ENCODE measurements at places on chromosomes 11 and 22.

DNA sequence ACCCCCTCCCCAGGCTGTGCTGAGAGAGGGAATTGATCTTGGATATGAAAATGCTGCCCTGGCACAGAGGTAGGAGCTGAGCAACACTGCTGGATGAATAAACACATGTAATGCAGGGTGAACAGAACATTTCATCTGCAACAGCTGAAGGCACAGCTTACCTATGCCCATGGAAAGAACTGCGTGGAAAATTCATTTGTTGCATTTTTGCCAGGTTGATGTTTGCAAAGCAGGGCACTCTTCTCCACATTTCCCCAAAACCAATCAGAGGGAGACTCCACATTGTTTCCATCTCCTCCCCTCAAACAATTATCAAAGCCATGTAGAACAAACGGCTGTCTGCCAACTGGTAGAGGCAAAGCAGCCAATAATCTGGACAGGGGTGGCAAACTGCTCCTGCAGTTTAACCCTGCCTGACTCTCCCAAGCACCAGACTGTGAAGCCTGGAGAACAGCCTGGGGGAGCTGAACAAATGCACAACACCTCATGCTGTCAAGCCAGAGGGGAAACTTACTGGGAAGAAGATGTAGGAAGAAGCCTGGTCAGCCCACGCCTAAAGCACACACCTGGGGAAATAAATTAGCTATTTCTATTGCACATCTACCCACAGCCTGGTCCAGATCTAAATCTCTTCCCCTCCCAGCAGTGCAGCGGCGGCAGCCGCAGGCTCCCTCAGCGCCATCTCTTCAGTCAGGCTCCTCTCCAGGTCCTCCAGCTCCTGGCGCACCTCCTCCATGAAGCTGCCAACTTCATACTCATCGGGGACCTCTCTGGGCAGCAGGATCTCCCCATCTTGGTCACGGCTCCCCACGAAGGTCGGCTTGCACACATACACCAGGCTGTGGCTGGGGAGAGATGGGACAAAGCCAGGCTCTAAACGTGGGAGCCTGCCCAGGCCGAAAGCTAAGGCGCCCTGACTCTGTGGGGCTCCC is 44.3 kb downstream of the DKK3 start:
- DNase-seq = peak; percentile 27

GRCh38 chr22:49725516-49725915 is 102.2 kb downstream of the BRD1 start:
- no peak for DNase-seq

GRCh38 chr11:126112547-126112946 is 49.9 kb upstream of the CDON start:
- DNase-seq = no peak

DNA sequence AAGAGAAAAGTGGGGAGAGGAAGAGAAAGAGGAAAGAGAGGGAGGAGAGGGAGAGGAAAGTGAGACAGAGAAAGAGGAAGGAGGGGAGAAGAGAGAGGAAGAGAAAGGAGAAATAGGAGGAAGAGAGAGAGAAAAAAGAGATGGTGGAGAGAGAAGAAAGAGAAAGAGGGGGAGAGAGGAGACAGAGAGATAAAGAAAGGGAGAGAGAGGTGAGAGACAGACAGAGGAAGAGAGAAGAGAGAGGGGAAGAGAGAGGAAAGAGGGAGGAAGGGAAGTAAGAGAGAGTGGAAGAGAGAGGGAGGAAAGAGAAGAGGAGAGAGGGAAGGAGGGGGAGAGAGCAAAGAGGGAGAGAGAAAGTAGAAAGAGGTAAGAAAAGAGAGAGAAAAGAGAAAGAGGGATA is 9.4 kb upstream of the SEZ6L start:
- no peak for DNase-seq

- DNase-seq = peak; percentile 21
Measured at GRCh38 chr22:40023341-40023841, 28.6 kb downstream of the FAM83F start.

DNA sequence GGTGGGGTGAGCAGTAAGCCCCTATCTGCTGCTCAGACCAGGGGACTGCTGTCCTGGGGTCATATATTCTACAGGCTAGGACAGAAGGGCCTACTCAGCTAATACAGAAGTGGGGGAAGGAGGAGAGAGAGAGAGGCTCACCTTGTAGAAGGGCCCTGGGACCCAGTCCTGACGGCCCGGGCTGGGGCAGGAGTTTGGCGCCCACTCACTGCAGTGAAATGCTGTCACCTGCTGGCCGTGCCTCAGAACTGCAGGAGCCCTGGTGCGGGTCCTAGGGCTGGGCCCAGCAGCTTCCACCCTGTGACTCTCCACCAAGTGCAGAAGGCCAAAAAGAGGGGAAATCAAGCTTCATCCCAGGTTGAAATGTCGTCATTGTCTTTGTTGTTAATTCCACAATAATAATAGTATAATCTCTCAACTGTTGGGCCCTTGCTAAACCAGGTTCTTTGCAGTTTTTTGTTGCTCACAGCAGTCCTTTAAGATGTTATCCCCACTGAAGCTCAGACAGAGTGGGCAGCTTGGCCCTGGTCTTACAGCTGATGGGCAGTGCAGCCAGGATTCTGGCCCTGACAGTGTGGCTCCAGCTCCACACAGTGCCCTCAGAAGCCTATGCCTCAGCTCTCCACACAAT is 29.6 kb downstream of the TRIM29 start:
- DNase-seq = peak; percentile 61

DNA sequence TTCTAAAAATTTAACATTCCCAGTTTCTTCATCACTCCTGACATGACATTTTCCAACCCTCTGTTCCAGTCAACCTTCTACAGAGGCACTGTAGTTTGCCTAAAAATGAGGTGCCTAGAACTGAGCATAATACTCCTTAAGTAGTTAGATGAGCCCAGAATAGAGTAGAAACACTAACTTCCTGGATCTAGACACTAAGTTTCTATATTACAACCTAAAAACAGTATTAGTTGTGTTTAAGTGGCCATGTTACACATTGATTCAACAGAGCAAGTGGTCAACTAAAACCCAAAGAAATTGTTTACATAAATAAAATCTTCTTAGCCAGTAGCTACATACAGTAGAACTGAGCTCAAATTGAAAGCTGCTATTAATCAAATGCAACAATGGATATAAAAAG is 1.3 kb downstream of the HPS5 start:
- DNase-seq = no peak

GRCh38 chr22:19201869-19202798 is 23.6 kb upstream of the SLC25A1 start:
- no peak for DNase-seq

GRCh38 chr11:40819230-40819629 is 640.2 kb downstream of the LRRC4C start:
- no peak for DNase-seq

DNA sequence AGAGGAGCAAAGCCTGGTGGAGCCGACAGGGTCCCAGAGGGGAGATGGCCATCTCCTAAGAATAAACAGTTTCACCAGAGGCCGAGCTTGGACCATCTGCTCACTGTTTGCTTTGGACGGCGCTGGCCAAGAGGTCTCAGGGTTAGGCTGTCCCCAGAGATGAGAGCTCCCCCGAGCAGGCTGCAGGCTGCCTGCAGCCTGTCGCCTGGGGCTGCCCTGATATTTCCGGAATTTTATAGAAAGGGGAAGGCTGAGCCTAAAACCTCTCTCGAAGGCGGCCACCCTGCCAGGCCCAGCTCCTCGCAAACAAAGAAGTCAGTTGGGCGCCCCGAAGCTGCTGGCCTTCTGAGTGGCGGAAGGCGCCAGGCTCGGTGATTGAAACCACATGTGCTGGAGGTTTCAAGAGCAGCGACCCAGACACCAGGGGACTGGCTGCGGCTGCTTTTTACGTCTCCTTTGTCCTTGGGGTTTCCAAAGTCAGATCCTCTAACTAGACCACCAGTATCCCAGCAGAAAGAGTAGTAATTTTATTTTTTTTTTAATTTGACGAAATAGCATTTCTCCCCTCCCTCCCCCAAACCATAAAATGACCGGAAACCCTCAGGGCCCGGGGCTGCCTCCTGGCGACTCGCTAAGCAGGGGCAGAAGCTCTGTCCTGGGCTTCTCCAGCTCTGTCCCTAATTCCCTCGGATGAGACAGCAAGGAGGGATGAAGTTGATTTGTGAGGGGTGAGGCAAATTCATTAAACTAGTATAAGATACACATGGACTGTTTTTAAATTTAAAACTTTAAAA is 57.4 kb downstream of the CLMP start:
- peak; percentile 4 for DNase-seq

DNA sequence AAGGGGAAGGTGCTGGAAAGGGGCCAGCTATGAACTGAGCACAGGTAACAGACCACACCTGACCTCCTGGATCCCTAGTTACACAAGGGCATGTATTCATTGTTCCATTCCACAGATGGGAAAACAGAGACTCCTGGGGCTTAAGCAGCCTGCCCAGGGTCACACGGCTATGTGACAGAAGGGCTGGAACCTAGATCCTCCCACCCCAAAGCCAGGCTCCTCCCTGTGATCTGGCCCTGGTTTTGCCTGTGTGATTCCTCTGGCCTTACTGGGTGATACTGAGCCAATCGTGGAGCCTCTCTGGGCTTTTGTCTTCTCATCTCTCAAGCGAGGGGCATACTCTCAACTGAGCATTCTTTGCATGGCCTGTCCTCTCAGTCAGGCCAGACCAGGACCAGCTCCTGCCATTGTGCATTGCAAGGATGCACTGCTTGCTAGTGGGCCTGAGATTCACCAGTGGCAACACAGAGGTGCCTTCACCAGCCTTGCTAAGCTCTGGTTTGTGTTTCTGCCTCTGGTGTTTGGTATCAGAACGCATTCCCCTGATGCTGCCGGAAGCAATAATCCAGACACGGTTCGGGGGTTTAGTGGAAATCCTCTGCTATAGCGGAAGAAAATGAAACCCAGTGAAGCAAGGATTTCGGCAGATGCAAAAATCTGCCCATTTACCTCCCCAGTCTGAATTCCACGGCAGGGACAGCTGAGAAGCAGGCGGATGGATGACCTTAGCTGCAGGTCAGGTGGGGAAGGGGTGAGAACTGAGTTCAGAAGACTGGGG is 226.6 kb downstream of the ST3GAL4 start:
- DNase-seq = no peak

- no peak for DNase-seq
Measured at GRCh38 chr11:97729546-97730272, 1291.0 kb upstream of the CNTN5 start.

Measured in nucleus accumbens (tissue), 56 donors.